Stimulated activated CD8-positive, alpha-beta memory T cell treated with anti-CD3 and anti-CD28 coated beads, Interleukin-7, amount 100 ng/mL, for 1 hour (primary cell): ENCODE measurements at places on chromosomes 1 and 21.
A peak's percentile ranks its signal among the peaks of the same experiment; 100 is the strongest.

DNA sequence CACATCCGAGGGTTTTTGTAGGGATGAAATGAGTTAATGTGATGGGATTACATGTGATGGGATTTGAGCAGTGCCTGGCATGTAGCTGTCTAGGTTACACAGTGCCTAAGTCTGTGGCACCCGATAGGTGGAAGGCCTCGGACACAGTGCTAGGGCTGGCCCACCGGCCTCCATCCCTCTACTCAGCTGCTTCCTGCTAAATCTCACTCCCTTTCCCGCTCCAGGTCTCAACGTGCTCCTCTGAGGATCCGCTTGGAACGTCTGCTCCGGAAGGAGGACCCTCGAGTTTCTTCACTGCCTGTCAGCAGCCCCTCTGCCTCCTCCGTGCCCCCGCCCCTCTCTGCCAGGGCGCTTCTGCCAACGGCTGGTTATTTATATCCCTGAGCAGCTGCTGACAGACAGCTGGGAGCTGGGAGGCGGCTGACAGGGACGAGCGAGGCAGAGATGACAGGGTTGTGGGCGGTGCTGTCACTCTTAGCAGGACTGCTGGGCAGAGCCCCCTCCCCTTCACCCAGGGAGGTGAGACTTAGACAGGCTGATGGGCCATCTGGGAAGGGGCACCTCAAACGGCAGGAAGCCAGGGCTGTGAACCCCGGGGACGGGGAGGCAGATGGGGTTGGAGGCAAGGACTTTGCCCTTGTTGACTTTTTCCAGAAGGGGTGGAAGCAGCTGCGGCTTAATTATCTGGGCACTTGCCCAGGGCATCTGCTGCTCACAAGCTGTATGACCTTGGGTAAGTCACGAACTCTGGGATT, 26.6 kb upstream of the LRRN2 start:
- DNase-seq = no peak

GRCh38 chr1:209304166-209304565, 279.3 kb upstream of the CAMK1G start:
- no peak for DNase-seq

- DNase-seq = no peak
Measured at GRCh38 chr1:175630076-175630475, 113.3 kb downstream of the TNR start.

DNA sequence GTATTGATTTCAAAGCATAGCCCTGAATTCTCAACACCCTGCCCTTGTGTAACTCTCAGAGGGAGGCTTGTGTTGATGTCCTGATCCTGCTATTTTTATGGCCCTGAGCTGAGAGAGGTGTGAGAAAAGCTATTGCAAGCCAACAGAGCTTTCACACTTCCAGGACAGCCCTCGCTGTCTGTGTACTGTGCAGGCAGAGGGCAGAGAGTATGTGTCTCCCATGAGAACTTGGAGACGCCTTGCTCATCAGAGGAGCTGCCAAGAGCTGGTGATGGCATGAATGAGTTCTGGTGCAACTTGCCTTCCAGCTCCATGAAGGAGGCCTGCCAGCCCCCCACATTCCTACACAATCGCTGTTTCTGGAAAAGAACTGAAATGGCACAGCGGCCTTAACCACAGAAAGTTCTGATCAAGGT, 144.1 kb upstream of the AJAP1 start:
- DNase-seq = no peak

GRCh38 chr1:227541796-227542152, 21.6 kb upstream of the ZNF678 start:
- DNase-seq = no peak

GRCh38 chr1:9453779-9454418, 85.4 kb upstream of the SLC25A33 start:
- no peak for DNase-seq

DNA sequence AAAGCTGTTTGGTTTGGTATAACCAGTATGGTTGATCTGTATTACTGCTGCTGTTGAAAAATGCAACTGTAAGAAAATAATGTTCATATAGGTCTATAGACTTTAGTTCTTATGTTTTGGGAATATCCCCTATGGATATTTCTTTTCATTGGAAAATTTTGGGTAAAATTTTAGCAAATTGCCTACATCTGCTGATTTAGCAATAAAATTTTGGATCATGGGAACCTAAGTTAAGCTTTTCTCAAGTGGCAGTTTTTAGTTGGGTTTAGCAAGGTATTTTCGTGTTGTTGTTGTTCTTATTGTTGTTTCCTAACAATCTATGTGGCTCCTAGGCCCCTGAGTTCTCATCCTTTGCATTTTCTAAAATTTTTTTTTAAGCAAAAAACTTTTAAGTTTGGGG, 167.1 kb downstream of the PHTF1 start:
- no peak for DNase-seq

DNA sequence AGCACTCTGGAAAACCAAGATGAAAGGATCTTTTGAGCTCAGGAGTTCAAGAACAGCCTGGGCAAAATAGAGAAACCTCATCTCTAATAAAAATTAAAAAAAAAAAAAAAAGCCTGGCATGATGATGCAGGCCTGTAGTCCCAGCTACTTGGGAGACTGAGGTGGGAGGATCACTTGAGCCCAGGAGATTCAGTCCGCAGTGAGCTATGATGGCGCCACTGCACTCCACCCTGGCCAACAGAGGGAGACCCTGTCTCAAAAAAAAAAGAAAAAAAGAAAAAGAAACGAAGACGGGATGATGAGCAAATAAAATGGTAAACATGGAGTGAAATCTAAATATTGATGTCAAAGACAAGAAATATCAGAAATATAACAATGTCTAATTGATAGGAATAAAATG, 31.6 kb downstream of the ATP2B4 start:
- no peak for DNase-seq

DNA sequence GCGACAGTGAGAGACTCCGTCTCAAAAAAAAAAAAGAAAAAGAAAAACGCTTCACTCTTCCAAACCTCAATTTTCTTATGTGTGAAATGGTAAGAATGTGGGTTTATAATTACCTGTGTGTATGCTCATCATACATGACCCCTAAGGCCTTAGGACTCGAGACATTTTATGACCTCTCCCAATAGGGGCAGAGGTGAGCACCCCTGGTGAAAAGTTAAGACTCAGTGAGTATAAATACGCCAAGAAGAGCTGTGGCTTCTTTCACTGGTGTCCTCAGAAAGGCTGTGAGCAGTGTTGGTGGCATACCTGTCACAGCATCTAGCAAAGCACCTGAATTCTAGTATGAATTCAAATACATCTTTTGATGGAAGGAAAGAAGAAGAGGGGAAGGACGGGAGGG, 7.8 kb upstream of the FCMR start:
- DNase-seq = no peak

- no peak for DNase-seq
Measured at GRCh38 chr1:54516249-54516920, 31.6 kb upstream of the ACOT11 start.

DNA sequence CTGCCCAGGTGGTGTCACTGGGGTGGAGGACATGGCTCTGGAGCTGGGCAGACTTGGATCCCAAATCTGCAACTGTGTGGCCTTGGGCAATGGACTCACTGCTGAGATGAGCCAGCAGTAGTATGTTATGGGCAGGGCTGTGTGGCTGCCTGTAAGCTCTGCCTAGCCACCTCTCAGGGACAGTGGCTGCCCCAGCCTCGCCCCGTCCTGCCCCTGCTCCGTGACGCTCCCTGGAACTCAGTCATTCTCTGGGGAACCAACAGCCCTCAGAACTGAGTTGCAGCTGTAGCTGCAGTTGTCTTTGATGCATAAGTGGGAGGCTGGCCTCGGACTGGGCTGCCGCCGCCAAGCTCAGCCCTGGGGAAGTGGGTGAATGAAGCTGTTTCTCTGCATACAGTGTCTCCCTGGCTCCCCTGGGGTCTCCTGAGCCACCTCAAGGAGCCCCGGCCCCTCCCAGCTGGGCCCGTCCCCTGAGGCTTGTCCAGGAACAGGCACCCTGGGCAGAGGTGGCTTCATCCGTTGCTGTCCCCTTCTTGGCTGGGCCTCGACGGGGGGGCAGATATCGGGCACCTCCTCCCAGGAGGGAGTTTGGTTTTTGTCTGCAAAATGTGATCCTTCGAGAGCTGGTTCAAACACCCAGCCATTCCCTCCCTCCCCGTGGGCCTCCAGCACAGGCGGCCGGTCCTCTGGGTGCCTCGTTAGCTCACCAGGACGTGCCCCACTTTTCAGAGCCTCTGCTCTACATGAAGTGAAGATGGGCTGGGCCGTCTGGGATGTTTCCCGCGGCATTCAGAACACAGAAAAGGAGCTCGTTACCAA, 26.2 kb upstream of the PLCH2 start:
- DNase-seq = no peak

- no peak for DNase-seq
Measured at GRCh38 chr1:5526385-5526750, 465.9 kb downstream of the NPHP4 start.

- DNase-seq = peak; percentile 61
Measured at GRCh38 chr1:31944205-31945089, 6.3 kb upstream of the PTP4A2 start.

- DNase-seq = no peak
Measured at GRCh38 chr1:52599236-52599635, 2.9 kb upstream of the GPX7 start.

DNA sequence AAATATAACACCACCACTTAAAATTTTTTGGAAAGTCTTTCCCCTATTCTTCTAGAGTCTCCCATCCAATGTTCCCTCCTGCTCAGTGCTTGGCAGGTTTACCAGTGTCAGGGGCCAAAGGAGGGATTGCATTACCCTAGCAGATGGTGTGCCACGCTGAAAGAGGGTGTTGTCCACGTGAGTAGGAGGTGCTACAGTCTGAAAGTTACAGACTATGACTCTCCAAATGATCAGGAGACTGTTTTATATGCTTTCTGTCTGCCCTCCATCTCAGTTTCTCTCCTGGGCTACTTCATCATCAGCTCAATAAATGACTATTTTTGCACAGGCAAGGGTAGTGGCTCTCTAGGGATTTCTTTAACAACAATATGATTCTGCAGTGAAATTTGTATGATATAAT, 31.3 kb upstream of the ANGPTL7 start:
- no peak for DNase-seq

DNA sequence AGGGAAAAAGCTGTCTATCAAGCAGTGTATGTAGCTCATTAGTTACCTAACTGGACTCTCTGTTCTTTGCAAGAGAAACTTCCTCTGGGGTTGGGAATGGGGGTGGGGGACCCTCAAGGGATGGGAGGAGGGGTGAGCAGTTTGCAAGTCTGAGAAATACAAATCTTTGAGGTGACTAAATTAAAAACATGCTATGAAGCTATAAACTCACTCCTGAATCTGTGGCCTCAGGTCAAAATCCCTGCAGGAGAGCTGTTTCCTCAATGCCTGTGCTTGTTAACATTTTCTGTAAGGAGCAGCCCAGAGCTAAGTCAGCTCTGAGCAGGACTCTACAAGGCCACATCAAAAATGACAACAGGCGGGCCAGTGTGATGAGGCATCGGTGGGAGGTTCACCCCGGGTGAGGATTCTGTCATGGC, 32.8 kb upstream of the PTPRC start:
- DNase-seq = no peak

DNA sequence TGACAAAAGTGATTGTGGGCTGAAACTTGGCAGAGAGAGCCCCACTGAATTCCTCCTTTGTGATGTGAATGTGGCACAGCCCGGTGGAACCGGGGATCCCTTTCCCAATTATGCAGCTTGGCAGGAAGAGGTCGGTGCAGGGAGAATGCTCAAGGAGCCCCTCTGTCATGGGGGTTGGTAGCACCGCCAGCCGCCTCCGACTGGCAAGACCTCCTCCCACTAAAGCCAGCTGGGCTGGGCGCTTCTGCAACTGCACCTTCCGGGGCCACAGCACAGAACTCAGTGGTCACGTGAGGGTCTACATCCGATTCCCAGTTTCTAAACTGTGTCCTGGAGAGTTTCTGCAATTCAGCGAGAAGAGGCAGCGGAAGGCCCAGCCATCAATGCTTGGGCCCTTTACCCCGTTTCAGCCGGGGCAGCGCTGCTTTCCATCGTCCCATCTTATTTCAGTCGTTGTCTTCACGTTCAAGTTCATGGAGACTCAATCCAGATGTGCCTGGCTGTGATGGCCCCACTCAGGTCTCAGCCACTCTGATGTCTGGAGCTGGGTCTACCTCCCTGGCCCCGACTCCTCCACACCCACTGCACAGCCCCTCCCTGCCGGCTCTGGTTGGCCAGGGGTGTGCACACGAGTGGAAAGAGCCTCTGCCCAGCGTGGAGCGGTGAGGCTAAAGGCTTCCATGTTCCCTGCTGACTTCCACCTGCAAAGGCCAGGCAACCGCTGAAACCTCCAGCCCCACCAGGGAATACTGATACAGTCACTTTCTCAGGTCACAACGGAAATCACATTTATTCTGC, 39.8 kb upstream of the FHAD1 start:
- no peak for DNase-seq

DNA sequence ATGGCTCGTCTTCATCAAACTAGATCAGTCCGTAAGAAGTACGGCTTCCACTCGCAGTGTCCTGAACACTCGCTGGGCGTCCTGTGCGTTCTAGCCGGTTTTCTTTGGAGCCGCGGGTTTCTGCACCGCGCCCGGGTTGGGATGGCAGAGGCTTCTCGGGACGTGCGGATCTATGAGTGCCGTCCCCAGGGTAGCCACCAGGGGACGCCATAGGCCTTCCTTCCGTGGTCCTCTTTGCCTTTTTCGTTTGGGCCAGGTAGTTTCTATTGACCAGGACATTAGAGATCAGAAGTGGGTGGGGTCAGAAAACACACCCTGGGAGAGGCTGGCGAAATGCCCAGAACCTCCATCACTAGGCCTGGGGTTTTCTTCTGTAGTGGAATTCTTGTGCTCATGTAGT, 273.8 kb downstream of the FAM72C start:
- DNase-seq = no peak

DNA sequence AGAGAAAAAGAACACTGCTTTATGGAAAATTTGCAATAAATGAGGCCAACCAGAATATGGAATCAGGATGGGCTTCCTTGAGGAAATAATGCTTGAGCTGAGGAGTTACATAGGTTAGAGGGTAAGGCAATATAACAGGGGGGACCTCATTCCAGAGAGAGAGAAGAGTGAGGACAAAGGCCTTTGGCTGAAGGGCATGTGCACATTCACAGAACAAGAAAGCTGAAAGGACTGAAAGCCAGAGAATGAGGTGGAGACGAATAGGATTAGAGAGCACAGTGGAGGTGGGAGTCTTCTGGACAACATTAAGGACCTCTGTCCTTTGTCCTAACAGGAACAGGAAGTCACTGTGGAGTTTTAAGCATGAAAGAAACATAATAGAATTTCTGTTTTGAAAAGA, 60.7 kb upstream of the MROH9 start:
- no peak for DNase-seq

- DNase-seq = no peak
Measured at GRCh38 chr1:210448297-210448892, 119.7 kb downstream of the HHAT start.
